ENCODE measurements at places on chromosomes 1 and 21. TPM values are rescaled to one million over a fixed set of nuclear protein-coding genes. Genes with fewer than 3 reads are reported as not detected.

The SERINC2 gene
- total RNA-seq = 50.1 TPM

The SAMD11 gene
- 11.5 TPM for total RNA-seq

The FAM78B gene
- 1.4 TPM for total RNA-seq

The CHRM3 gene
- 0.15 TPM for total RNA-seq

DNA sequence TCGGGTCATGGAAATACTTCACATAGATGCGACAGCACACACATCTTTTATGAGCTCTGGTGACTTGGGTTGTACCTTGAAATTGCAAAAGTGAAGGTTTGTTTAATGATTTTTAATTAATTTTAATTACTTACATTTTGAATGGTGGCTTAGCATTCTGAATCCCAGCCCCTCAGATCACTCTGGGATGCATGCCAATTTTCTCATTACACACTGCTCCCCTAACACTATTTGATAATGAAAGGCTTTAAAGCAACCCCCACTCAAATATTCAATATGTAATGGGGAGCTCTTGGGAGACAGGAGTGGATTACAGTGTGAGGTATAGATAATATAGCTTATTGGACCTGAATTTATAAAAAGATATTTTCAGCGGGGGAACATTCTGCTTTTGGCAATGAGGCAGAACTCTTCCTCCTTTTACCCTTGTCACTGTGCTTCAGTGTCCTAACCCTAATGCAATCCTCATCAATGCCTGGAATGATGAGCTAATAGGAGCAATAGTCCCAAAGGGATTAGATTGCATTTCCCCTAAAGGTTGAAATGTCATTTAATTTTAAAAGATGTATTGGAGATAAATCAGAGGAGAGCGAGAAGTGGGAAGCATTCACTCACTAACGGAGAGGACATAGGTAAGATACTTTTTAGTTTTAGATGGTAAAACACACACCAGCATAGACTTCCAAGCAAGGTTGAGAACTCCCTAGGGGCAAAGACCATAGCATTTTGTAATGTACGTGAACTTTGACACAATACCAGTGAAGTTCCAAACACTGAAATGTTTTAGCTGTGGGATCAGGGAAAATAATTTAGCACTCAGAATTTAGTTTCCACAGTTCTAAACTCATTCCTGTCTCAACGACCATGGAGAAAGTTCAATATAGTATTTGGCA, 384.1 kb upstream of the PLXNA2 start:
- no peaks in the 10 kb centered on the region for H3K4me1 ChIP-seq
- no peaks in the 10 kb centered on the region for H3K36me3 ChIP-seq
- no peak overlapping the region for H3K27ac ChIP-seq

The REN gene
- 0.47 TPM for total RNA-seq

GRCh38 chr1:245014247-245015029, 140.3 kb upstream of the KIF26B start:
- no peak for DNase-seq
- no peak overlapping the region for H3K27ac ChIP-seq
- H3K27me3 ChIP-seq = no peaks in the 10 kb centered on the region
- no peaks in the 10 kb centered on the region for H3K4me1 ChIP-seq
- H3K4me3 ChIP-seq = no peak overlapping the region

DNA sequence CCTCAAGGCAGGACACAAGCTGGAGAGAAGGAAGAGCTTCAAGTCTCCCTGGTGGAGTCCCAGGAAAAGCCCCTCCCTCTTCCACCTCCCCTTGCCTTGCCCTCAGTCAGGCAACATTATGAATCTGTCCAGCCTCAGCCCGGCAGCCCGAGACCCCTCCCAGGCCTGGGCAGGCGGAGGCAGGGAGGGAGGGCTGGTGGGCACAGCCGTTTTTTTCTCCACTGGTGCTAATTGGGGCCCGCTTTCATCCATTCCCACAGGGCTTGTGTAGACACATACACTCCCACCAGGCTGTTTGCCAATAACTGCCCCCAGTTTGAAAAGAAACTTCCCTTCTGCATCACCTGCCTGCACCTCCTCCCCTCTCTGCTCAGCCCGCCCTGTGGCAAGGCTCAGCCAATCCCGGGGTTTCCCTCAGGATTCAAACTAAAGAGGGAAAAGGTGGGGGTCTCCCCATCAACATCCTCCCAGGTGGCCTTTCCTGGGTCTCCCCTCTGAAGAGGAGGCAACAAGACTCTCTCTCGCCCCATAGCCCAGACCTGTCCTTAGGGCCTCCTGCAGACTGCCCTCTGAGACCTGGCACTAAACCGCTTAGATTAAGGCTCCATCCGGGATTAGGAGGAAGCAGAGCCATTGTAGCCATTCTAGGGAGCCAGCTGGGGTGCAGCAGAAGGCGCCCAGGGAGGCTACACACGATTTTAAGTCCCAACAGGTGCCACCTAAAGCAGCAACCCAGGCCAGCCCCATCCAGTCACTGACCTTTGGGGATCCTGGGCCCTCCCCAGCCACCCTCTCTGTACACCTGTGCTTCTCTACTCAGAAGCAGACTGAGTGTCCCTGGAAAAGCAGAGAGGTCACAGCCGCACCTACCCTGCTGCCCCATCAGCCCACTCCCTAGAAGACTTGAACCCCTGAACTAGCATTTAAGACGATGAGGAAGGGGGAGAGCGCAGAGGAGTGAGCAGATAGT, 3.5 kb downstream of the IGSF9 start:
- peaks cover 32% of the 10 kb centered on the region for H3K4me1 ChIP-seq
- no peaks in the 10 kb centered on the region for H3K36me3 ChIP-seq
- H3K27me3 ChIP-seq = no peaks in the 10 kb centered on the region
- H3K4me3 ChIP-seq = no peak overlapping the region
- H3K27ac ChIP-seq = no peak overlapping the region

DNA sequence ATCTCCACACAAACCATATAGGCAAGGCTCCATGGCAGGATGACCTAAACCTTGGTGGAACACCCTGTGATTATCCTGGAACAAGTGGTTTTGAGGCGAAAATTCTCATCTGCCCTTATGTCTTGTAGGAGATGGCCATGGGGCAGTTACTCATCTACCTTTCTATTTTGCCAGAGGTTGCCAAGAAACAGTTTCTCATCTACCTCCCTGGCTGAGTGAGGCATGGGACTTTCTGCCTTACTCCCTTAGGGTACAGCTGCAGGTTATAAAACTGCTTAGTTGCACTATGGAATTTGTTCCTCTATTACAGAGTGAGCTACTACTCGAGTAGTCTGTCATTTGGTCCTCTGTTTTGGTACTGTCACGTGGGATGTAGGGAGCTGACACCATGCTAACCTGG, 31.3 kb upstream of the GUCA2A start:
- no peak for DNase-seq
- peaks cover 8% of the 10 kb centered on the region for H3K36me3 ChIP-seq
- no peak overlapping the region for H3K4me3 ChIP-seq
- H3K4me1 ChIP-seq = no peaks in the 10 kb centered on the region
- H3K27ac ChIP-seq = no peak overlapping the region

The OXCT2 gene
- total RNA-seq = 3.7 TPM

- H3K36me3 ChIP-seq = no peaks in the 10 kb centered on the region
- no peak overlapping the region for H3K4me3 ChIP-seq
- no peak for DNase-seq
- no peaks in the 10 kb centered on the region for H3K27me3 ChIP-seq
- H3K27ac ChIP-seq = no peak overlapping the region
- peaks cover 10% of the 10 kb centered on the region for H3K4me1 ChIP-seq
Measured at GRCh38 chr21:36065497-36066036, 4.3 kb upstream of the CBR1 start.

DNA sequence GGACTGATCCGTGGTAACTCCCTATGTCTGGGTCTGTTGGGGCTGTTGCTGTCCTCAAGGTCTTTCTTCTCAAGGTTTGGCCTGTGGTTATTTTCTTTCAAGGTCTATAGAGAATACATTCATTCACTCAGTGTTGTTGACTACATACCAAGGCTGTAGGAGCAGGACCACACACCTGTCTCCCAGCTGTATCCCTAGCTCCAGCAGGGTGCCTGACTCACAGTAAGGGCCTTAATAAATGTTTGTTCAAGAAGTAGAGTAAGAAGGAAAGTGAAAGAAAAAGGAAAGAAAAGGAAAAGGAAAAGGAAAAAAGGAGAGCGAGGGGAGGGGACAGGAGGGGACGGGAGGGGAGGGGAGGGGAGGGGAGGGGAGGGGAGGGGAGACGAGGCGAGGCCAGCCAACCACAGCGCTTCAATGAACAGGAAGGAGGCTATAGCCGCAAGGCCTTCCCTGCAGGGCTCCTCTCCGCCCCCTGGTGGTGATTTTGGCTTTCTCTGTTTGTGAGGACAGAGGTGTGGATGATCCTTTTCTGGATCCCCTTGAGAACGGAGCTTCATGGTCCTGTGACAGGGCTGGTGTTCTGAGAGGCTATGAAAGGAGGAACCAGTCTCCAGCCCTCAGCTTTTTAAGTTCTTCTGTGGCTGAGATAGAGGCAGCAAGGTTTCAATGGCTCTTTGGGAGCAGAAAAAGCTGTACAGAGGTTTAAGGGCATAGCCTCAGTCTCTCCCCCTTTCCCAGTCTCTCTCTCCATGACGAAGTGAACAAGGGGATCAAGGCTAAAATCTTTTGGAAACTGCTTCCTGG, 30.6 kb upstream of the LCE5A start:
- no peaks in the 10 kb centered on the region for H3K36me3 ChIP-seq
- H3K4me3 ChIP-seq = no peak overlapping the region
- peak; percentile 63 for DNase-seq
- H3K27me3 ChIP-seq = no peaks in the 10 kb centered on the region
- no peak overlapping the region for H3K27ac ChIP-seq
- H3K4me1 ChIP-seq = no peaks in the 10 kb centered on the region

DNA sequence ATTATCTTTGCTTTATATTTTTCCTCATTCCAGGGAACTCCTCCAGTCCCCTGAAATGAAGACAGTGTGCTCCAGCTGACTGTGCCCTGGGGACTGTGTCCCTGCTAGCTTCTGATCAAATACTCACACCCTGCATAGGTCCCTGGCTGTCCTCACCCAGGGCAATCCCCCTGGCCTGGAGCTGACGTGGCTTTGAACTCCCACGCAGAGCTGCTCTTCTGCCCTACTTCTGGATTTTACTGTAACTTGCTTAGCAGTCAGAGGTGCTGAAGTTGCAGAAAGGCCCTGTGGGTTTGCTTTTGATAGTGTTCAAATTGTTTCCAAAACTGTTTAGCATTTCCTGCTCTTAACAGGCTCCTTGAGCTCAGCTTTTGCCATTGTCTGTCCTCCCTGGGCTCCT, 186.5 kb downstream of the FASLG start:
- no peaks in the 10 kb centered on the region for H3K27me3 ChIP-seq
- H3K27ac ChIP-seq = peak overlapping the region; percentile 46
- DNase-seq = no peak
- H3K4me3 ChIP-seq = no peak overlapping the region
- no peaks in the 10 kb centered on the region for H3K36me3 ChIP-seq
- H3K4me1 ChIP-seq = peaks cover 33% of the 10 kb centered on the region

DNA sequence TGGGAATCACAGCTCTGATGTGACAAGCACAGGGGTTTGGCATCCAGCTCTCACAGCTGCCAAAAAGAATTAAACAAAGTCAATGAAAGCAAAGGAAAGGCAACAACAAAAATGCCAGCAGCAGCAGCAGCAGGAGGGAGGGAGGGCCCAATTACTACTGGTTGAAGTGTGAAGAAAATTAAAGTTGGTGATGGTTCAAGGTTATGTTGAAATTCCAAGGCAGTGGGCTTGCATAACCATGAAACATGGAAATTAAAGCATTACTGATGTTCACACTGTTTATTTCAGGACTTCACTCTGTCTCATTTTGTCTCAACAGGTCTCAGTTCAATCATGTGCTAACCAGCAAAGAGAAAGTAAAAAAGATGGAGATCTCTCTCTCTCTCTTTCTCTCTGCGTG, 220.3 kb upstream of the LYPLAL1 start:
- H3K4me3 ChIP-seq = no peak overlapping the region
- H3K36me3 ChIP-seq = no peaks in the 10 kb centered on the region
- DNase-seq = no peak
- no peaks in the 10 kb centered on the region for H3K27me3 ChIP-seq
- H3K27ac ChIP-seq = no peak overlapping the region

DNA sequence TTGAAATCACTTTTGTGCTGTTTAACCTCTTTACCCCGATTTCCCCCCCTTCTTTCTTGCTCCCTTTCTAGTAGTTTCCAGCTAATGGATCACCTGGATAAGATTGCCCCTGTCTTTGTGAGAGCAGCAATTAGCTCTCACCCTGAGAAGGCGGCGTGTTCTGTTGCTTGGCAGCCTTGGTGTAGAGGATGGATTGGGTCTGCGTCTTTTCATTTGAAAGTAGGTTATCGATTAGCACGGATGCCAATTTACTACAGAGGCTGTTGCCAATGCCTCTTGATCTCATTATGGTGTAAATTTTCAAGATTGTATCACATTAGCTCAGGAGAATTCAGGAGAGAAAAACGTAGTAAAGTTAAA, 26.4 kb downstream of the KIF26B start:
- no peaks in the 10 kb centered on the region for H3K27me3 ChIP-seq
- no peak for DNase-seq
- H3K4me1 ChIP-seq = peaks cover 20% of the 10 kb centered on the region
- no peak overlapping the region for H3K4me3 ChIP-seq
- no peak overlapping the region for H3K27ac ChIP-seq

DNA sequence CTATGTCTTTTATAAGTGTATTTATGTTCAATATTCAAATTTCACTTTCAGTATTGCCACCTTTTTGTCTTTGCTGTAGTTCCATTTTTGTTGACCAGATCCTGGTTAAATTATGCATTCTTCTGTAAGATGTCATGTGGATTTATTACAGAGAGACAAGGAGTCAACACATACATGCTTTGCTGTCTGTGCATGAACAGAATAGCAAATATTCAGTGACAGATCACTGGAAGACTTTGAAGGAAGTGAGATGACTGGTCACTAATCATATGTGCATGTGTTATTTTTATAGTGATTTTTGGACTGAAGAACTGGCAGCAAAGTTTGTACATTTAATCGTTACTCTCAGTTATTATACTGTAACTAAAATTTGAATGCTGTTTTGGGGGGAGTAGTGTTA, 117.2 kb downstream of the PLPPR5 start:
- no peak for DNase-seq
- no peak overlapping the region for H3K4me3 ChIP-seq
- no peak overlapping the region for H3K27ac ChIP-seq
- no peaks in the 10 kb centered on the region for H3K27me3 ChIP-seq

- no peaks in the 10 kb centered on the region for H3K36me3 ChIP-seq
- no peaks in the 10 kb centered on the region for H3K4me1 ChIP-seq
- no peak for DNase-seq
- H3K4me3 ChIP-seq = no peak overlapping the region
- no peak overlapping the region for H3K27ac ChIP-seq
Measured at GRCh38 chr21:42913476-42913875, 12.0 kb downstream of the ERVH48-1 start.

DNA sequence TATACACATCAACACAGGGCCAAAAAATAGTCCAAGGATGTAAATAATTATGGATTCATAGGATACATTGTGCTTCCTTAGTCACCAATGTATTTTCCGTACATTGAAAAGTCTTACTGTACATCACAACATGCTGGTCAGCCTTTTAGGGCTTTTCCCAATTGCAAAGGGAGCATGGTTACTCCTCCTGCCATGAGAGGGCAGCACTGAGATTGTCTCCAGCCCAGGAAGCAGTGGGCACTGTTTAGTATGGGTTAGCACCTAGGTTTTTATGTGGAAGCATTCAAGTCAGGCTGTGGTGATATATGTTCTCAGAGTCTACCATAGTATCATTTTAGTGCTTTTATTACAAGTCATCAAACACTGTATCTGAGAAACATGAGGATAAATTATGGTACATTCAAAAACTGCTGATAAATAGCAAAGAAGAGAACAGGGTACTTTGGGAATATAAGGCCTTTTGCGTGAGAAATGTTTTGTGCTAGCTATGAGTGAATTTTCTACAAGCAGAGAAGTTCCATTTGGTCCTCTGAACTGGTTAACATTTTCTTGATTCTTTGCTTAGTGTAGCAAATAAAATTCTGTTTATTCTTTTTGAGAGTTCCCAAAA, 34.0 kb downstream of the ST6GALNAC5 start:
- no peaks in the 10 kb centered on the region for H3K36me3 ChIP-seq
- H3K27ac ChIP-seq = no peak overlapping the region
- no peaks in the 10 kb centered on the region for H3K27me3 ChIP-seq
- H3K4me1 ChIP-seq = no peaks in the 10 kb centered on the region
- no peak overlapping the region for H3K4me3 ChIP-seq
- DNase-seq = peak; percentile 54

The RPAP2 gene
- total RNA-seq = 28.1 TPM
